ENCODE measurements at places on chromosomes 5 and 9. TPM values are rescaled to one million over a fixed set of nuclear protein-coding genes. Genes with fewer than 3 reads are reported as not detected.

The LCNL1 gene
- 0.20 TPM for polyA plus RNA-seq

The LCN9 gene
- polyA plus RNA-seq: not detected

The LCN2 gene
- polyA plus RNA-seq: 1,061 TPM

The CSF2 gene
- polyA plus RNA-seq: not detected

The SLC46A2 gene
- polyA plus RNA-seq: 1.6 TPM

The DNM1 gene
- polyA plus RNA-seq: 2.4 TPM

The C8G gene
- 1.2 TPM for polyA plus RNA-seq

The SLC31A2 gene
- polyA plus RNA-seq: 7.4 TPM

The FBXW5 gene
- polyA plus RNA-seq: 91.4 TPM

The DPM2 gene
- 25.2 TPM for polyA plus RNA-seq

The HSPB3 gene
- polyA plus RNA-seq: 3.2 TPM
